Left renal pelvis (tissue), 4 donors: ENCODE measurements at places on chromosomes 3 and 15.

DNA sequence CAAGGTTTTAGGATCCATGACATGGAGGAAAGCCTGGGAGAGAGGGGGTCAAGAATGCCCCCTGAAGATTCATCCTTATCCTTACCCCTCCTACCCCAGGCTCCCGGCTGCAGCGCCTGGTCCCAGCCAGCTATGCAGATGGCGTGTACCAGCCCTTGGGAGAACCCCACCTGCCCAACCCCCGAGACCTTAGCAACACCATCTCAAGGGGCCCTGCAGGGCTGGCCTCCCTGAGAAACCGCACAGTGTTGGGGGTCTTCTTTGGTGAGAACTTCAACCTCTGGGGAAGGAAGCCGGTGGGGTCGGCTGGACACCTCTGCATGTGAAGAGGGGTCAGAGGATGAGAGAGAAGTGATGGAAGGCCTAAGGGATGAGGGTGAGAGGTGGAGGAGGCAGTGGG, 4.3 kb downstream of the DUOX1 start:
- no peak for DNase-seq

- DNase-seq = no peak
Measured at GRCh38 chr3:105774444-105775180, 94.2 kb downstream of the CBLB start.

GRCh38 chr3:181839039-181839915, 127.6 kb downstream of the SOX2 start:
- no peak for DNase-seq

- DNase-seq = no peak
Measured at GRCh38 chr3:97848779-97849178, 27.0 kb downstream of the CRYBG3 start.

GRCh38 chr3:64056606-64057180, 33.4 kb upstream of the PSMD6 start:
- DNase-seq = no peak

- no peak for DNase-seq
Measured at GRCh38 chr3:33885496-33885895, 87.1 kb downstream of the PDCD6IP start.

- no peak for DNase-seq
Measured at GRCh38 chr15:70491201-70491621, 272.1 kb downstream of the UACA start.

DNA sequence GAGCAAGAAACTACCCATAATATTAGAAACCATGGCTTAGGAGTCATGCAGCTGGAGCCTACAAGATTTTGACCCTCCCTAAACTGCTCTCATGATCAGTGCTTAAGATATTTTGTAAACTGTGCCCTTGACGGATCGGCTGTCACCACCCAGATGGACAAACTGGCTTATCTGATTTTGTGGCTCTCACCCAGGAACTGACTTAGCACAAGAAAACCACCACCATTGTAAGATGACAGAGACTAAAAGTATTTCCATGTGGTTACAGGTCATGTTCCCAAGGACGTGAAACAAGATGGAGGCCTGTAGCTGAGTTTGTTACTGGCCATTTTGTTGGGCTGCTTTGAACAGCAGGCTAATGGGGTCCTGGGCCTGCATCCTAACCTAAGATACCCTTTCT, 940.9 kb downstream of the OTOL1 start:
- no peak for DNase-seq

- no peak for DNase-seq
Measured at GRCh38 chr3:66583424-66584040, 82.7 kb upstream of the LRIG1 start.

GRCh38 chr3:134066158-134066541, 36.4 kb upstream of the SLCO2A1 start:
- DNase-seq = no peak

DNA sequence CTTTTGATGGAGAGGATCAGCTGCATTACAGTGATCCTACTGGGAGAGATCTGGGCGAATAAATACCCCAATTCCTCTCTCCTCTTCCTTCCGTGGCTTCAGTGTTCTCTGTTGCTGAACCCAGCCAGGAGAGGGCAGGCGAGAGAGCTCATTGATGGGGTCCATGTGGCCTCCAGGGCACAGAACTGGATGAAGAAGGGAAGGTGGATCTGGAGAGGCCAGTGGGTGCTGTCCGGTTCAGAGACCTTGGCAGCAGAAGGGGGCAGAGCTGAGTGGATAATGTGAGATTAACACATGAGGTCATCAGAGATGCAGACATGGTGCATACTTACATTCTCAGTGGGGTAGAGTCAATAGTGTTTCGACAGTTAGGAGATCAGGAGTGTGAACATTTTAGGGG, 193.6 kb downstream of the CLSTN2 start:
- no peak for DNase-seq
